ENCODE measurements at places on chromosomes 7 and 10. TPM values are rescaled to one million over a fixed set of nuclear protein-coding genes. Genes with fewer than 3 reads are reported as not detected.

Gene SPDYE16
- total RNA-seq = not detected

Gene RPEL1
- not detected for total RNA-seq

Gene SFRP5
- not detected for total RNA-seq

Gene AZGP1
- not detected for total RNA-seq

Gene EGFR
- 36.4 TPM for total RNA-seq

Gene NPTX2
- total RNA-seq = 5.5 TPM

Gene JAKMIP3
- 0.26 TPM for total RNA-seq

Gene LEP
- not detected for total RNA-seq

Gene PRSS37
- not detected for total RNA-seq

Gene LIPM
- not detected for total RNA-seq

Gene ZNF107
- 1.8 TPM for total RNA-seq

All from uterus (tissue), 4 donors.